ENCODE measurements at places on chromosomes 4 and X.

DNA sequence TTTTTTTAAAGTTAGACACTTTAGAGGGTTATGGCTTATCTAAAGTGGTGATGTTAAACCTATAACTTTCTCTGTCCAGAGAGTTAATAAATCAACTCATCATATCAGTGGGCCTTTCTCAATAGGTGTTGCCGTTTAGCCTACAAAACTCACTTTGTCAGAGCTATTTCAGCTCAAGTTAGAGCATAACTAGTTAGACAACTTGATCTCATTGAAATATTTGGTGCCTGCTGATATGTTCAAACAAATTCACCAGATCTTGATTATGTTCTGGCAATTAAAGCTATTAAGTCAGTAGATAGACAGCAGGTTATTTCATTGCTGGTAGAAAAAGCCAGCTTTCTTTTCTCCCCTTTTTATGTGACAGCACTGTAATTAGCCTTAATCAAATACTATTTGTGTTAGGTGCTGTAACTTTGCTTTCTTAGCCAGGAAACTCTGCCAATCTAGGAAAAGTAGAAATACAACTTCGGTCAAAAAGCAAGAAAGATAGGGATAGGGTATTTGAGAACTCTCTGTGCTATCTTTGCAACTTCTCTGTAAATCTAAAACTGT lies 191.8 kb downstream of the MAML3 start:
- no peak for DNase-seq

DNA sequence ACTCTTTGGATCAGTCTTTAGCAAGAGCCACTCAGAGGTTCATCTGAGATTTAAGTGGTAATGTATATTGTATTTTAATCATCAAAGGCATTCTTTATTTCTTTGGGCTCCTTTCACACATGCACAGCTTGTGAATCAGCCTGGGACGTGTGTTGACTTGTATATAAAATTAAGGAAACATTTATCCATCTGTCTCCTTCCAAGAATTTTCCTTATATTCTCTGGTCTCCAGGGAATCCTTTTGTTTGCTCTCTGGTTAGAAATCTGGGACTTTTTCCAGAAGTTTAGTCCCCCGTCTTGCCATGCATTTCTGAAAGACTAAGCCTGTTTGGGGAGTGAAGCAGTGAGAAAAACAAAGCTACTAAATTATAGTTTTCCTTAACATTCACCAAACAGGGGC lies 212.3 kb downstream of the DCAF12L2 start:
- no peak for DNase-seq

- DNase-seq, result no peak
These were observed 513.6 kb downstream of the FAT4 start for GRCh38 chr4:125828346-125828745.

GRCh38 chrX:38357747-38358673 lies 5.6 kb downstream of the OTC start:
- DNase-seq, result no peak

- DNase-seq, result no peak
These were observed 10.4 kb downstream of the PAQR3 start for GRCh38 chr4:78928835-78929234.

GRCh38 chr4:83618431-83618830 lies 82.5 kb downstream of the GPAT3 start:
- no peak for DNase-seq

- DNase-seq, result no peak
These were observed 212.2 kb downstream of the PPP1R2C start for GRCh38 chrX:42565739-42566138.

GRCh38 chr4:38082021-38082420 lies 121.8 kb downstream of the PTTG2 start:
- no peak for DNase-seq

GRCh38 chrX:20042221-20042620 lies 51.4 kb upstream of the BCLAF3 start:
- DNase-seq, result no peak

DNA sequence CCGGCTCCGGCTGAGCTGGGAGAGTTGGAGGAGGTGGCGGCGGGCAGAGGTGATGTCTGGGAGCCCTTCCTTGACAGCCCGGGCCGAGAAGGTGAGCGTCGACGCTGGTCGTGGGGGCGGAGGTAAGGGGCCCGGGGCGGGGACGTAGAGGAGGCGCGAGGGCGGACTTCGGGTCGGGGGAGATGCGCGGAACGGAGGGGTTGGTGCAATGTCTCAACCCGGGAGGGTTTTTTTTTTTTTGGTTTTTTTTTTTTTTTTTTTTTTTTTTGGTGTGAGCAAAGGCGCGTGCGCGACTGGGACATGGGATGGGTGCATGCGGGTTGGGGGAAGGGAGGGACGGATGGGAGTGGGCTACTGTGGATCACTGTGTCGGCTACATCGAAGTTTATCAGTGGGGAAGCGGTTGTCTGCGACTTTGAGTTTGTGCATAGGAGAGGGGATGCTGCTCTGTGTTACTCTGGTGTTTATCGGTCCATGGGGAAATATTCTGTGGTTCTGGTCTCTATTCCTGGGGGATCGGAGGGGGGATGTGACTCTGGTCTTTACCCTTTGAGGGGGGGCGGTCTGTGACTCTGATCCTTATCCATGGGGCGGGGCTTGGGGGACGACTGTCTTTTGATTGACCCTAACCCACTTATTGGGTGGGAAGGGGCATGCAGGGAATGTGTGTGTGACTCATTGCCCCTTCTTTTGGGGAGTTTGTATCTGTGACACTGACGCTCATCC lies 537 bp downstream of the RBM10 start:
- no peak for DNase-seq
